Heart right ventricle (tissue), 16 donors: ENCODE measurements at places on chromosomes 7 and 10. TPM values are rescaled to one million over a fixed set of nuclear protein-coding genes. Genes with fewer than 3 reads are reported as not detected.

- no peak for DNase-seq
These were observed 21.4 kb upstream of the TPST1 start for GRCh38 chr7:66183700-66184099.

DNA sequence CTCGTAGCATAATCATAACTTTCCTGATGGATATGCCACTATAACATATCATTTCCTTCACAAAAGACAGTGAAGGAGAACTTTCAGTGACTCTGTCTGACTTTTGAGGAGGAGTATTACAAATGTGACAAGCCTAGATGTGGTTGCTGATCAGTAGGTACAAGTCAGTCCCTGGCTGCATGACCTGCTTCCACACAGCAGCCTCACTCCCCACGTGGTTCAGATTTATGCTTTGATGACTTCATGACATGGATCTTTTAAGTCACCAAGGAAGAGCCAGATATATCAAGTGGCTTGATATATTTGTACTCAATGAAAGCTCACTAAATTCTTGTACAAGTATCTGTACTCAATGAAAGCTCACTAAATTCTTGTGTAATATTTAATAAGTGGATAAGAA, 50.9 kb upstream of the MKLN1 start:
- DNase-seq = no peak

SLC13A1 gene
- total RNA-seq = not detected

DNA sequence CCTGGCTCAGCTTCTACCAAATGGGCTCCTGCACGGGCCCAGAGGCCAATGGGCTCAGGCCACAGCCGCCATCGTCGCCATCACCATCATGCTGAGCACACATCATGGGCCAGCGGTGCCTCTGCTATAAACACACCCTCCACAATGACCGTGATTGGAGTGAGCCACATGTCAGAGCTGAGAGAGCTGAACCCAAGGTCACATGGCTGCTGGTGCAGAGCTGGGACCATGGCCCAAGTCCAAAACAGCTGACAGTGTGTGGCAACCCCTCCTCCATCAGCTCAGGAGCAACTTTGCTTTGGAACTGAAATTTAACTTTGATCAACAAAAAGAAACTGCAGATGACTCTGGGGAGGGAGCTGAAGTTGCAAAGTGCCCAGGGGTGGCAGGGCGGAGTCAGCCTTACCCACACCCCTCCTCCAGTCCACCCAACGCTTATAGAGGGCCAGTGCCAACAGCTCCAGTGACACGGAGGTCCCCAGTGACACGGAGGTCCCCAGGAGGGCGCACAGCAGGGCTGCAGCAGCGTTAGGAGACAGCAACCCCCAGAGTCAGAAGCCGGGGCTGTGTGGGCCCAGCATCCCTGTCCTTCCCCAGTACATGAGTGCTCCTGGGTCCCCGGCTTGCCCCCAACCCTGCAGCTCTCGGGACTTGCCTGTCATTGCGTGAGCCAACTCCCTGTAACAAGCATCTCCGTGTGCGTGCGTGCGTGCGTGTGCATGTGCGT, 249.6 kb downstream of the ELFN1 start:
- DNase-seq = peak; percentile 65

DNA sequence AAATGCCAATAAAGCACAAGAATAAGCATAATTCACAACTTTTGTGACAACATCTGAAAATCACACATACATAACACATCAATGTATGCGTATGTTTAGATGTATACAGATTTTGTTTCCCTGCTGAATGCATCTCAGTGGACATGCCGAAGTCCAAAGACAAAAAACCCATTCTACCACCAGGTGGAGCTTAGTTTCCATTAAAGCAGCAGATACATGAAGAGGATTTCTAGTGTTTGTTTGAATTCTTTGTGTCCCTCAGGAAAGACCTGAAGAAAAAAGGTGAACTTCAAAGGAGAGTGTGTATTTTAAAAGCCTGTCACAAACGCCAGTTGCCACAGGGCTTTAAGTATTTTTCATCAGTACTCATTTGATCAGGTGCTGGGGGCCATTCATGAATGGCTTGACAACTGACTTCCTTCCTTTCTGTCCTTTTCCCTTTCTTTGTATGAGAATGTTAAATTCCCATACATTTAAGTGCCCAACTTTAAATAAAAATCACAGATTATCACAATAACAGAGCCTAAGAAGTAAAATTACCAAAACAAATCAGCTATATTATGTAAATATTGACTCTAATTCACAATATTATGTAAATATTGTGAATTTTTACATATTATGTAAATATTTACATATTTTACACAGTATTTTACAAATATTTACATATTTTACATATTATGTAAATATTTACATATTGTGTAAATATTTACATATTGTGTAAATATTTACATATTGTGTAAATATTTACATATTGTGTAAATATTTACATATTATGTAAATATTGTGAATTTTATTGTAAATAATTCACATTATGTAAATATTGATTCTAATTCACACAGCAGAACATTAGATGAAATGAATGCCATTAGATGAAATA, 343.0 kb downstream of the CRPPA start:
- no peak for DNase-seq
